Activated CD8-positive, alpha-beta memory T cell treated with anti-CD3 and anti-CD28 coated beads for 4 hours (primary cell): ENCODE measurements at places on chromosomes 7 and 10.

DNA sequence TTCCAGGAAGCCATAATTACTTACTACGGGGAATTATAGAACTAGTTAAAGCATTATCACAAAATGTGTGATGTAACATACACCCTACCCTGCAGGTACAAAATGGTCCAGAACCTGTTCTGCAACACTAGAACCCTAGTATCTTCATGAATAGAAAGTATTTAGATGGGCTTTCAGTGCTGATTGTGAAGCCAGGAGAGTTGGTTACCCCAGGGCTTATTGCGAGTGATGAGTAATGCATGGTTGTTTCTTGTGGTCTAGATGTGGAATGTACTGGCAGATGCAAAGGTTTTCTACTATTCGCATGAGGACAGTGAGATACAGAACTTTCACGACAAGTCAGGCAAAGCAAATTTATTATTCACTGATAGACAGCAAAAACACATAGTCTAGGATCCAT lies 33.6 kb upstream of the AGR3 start:
- DNase-seq = no peak

- DNase-seq = no peak
These were observed 24.1 kb downstream of the FZD1 start for GRCh38 chr7:91288208-91288824.

- DNase-seq = no peak
These were observed 40.5 kb downstream of the MTPN start for GRCh38 chr7:135936497-135937217.

DNA sequence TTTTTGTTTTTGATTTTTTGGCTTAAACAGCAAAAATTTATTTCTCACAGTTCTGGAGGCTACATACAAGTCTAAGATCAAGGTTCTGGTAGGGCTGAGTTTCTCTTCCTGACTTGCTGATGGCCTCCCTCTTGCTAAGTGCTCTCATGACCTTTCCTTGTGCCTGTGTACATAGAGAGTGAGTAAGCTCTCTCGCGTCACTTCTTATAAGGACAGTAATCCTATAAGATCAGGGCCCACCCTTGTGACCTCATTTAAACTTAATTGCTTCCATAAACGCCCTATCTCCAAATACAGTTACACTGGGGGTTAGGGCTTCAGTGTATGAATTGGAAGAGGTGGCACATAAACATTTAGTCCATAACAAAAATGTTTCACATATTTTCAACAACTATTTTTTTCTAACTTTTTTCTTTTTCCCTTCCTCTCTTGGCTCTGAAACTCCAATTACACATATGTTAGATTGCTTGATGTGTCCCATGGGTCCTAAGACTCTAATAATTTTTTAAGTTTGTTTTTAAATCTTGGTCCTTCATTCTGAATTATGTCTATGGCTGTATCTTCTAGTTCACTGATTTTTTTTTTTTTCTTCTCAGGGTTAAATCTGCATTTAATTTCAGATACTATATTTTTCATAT lies 149.8 kb downstream of the HBP1 start:
- no peak for DNase-seq

- no peak for DNase-seq
These were observed 181.8 kb downstream of the MACC1 start for GRCh38 chr7:20035279-20035875.

- DNase-seq = peak; percentile 40
These were observed 561 bp downstream of the PLEKHA1 start for GRCh38 chr10:122374859-122375678.

- no peak for DNase-seq
These were observed 9.6 kb upstream of the EIF5AL1 start for GRCh38 chr10:79502561-79503309.

DNA sequence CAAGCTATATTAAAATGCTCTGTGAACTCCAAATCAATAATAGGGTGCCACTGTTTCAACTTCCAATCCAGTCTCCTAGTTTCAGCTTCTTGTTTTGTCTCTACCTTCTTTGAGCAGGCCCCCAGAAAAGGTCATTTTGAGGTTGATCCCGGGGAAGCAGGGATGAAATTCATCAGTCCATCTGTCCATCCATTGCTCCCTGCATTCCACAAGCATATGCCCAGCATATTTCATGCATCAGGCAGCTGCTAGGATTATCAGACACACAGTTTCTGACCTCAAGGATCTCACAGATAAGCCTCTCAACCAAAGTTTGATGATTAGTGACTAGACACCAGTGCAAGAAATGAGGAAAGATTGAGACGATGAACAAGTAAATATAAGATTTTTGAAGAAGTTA lies 186.6 kb upstream of the PDE1C start:
- DNase-seq = no peak

DNA sequence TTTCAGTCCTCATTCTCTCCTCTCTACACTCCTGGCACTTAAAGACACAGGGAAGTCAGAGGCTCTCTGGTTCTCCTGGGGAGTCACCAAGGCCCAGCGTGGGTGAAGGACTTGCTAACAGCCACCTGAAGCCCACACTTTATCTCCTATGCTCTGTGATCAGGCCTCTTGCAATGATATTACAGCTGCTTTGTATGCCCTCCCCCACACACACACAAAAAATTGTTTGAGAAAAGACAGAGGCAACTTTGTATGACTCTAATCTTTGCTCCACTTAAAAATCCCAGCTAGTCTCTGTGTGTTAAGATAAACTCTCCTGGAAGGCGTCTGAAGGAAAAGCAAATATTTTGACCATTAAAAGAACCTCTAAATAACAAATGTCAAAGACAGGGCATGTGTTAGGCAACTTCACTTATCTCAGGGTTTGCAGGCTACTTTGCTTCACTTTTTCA lies 507.2 kb downstream of the TNS3 start:
- no peak for DNase-seq

GRCh38 chr7:27640884-27641574 lies 21.7 kb downstream of the HIBADH start:
- no peak for DNase-seq

- DNase-seq = no peak
These were observed 67.3 kb upstream of the KMT2C start for GRCh38 chr7:152502813-152503790.

GRCh38 chr7:151851145-151851751 lies 25.7 kb downstream of the PRKAG2 start:
- DNase-seq = no peak

GRCh38 chr10:101228153-101228965 lies 904 bp downstream of the LBX1 start:
- no peak for DNase-seq

- DNase-seq = no peak
These were observed 8.4 kb upstream of the MARVELD1 start for GRCh38 chr10:97705006-97705670.
